Activated CD4-positive, alpha-beta T cell treated with anti-CD3 and anti-CD28 coated beads for 1 hour (primary cell): ENCODE measurements at places on chromosomes 5 and 9.

DNA sequence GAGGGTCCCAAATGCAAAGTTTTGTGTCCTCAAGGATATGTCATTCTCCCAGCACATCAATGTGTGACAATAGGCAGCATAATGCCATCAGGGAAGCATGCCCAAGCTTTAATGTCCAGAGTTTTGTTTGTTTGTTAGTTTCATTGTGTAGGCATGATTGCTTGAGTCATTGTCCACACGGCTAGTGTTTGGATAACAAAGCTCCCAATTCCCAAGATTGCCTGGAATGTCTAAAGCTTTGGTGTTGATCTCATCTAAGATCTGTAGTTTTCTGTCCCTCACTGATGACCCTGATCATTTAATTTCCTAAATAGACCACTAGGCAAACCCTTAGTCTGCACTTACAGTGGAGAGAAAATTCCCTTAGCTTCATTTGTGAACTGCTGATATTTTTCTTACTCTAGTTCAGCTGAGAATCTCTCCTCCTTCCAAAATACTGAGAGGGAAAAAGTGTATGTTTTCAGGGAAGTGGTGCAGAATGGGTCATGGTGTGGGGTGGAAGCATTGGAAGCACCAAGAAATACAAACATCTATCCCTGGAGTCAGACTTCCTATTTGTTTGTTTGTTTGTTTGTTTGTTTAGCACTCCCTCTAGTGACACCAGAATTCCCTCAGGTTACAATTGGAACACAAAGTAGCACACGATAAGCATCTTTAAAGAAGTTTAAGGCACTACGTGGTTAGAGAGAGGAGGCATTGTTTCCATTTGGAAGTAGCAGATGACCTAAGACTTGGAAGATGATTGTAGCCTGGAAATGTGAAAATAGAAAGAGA, 127.1 kb downstream of the PRDM6 start:
- DNase-seq = no peak

GRCh38 chr9:84297162-84297821, 43.3 kb downstream of the SLC28A3 start:
- DNase-seq = no peak

- no peak for DNase-seq
These were observed 14.5 kb downstream of the FBXW5 start for GRCh38 chr9:136930014-136930413.

GRCh38 chr5:16626696-16627264, 10.0 kb upstream of the RETREG1 start:
- no peak for DNase-seq

DNA sequence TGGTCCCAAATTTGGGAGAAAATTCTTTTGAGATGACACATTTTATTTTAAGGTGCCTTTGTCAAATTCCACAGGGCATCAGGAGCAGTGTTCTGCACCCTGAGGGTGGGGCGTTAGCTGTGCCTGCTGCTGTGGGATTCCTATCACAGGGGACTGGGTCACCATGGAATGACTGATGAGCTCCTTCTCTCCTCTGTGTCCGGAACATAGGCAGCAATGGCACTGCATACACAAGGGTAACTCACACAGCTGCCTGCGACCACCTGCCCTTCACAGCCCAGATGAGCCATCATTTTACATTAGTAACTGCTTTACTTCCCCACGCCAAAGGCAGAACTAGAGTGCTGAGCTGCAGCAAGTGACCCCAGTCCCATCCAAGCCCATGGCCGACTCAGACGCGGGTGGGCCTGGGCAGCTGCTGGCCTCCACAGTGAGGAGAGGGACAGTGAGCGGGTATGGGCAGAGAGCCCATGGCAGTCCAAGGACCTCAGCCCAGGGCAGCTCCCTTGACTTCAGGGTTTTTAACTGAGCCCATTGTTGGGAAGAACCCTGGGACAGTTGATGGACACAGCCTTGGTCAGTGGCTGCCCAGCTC, 93.7 kb downstream of the GADD45G start:
- DNase-seq = no peak

DNA sequence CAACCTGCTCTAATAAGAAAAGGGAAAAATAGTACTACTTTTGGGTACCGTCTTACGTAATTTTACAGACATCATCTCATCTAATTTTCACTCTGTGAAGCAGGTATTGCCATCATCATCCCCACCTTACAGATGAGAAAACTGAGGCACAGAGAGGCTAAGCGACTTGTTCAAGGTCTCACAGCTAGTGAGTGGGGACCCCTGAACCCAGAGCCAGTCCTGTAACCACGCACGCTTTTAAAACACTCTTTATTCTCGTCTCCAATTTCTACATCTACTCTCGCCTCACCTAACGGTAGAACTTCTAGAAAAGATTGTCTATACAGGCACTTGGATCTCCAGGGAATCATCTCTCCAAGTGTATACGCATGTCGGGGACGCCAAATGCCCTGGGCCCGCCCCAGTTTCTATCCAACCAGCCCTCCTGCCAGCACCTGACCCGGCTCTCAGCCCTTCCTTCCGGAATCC, 1.5 kb upstream of the TRAF1 start:
- no peak for DNase-seq

- DNase-seq = peak; percentile 50
These were observed 43.3 kb upstream of the NCS1 start for GRCh38 chr9:130128733-130129431.

GRCh38 chr5:174943785-174944184, 219.4 kb downstream of the MSX2 start:
- no peak for DNase-seq

GRCh38 chr9:1400983-1401382, 350.8 kb downstream of the DMRT2 start:
- DNase-seq = no peak

GRCh38 chr5:92548346-92548745, 1032.7 kb downstream of the NR2F1-AS1 start:
- no peak for DNase-seq

- DNase-seq = no peak
These were observed 12.0 kb upstream of the OLFM1 start for GRCh38 chr9:135075234-135076142.

GRCh38 chr5:60649288-60649917, 50.6 kb downstream of the DEPDC1B start:
- DNase-seq = no peak

DNA sequence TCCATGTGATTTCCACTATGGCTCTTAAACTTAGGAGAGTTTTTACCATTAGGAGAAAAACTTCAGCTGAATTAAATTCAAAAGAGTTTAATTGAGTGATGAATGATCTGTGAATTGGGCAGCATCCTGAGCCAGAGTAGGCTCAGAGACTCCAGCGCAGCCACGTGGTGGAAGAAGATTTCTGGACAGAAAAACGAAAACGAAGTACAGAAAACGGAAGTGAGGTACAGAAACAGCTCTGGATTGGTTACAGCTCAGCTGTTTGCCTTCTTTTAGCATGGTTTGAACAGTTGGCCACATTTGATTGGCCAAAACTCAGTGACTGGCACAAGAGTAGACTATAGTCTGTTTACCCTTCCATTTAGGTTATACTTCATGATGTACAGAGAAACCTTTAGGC, 69.2 kb upstream of the PLPP1 start:
- DNase-seq = no peak

- DNase-seq = no peak
These were observed 275.0 kb downstream of the NR2F1-AS1 start for GRCh38 chr5:93305984-93306383.

DNA sequence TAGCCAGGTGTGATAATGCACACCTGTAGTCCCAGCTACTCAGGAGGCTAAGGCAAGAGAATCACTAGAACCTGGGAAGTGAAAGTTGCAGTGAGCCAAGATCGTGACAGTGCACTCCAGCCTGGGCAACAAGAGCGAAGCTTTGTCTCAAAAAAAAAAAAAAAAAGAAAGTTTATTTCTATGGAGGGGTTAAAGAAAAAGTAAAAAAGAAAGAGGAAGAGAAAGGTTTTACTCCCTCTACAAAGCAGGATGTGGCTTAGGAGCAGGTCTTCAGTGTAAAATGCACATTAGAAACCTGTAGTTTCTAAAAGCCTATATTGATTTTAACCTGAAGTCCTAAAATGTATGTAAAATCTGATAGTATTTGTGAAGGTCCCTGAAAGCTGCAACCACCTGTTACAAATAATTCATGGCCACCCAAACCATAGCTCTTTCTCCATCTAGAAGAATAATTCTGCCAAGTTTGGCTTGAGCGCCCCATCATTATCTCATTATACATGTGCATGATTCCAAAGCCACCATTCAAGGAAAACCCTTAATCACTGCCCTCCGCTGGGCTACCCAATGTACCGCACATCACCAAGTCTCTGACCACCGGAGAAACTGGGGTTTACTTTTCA, 3.4 kb downstream of the FNBP1 start:
- no peak for DNase-seq

- no peak for DNase-seq
These were observed 170.1 kb downstream of the GOLPH3 start for GRCh38 chr5:32003981-32004380.

DNA sequence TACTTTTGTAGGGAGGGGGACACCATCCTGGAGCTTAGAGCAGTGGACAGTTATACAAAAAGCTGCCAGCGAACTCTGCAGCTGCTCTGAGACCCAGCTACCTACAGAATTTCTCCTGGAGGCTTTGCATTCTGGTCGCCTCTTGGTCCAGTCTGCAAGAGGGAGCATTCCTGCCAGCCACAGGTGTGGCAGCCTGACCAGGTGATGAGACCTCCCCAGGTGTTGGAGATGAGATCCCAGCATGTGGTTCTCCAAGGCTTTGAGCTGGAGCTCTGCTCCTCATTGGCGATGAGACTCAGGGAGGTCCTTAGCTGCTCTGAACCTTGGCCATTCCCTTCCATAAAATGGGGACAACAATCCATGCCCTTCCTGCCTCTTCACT, 69.3 kb downstream of the RGS3 start:
- no peak for DNase-seq

DNA sequence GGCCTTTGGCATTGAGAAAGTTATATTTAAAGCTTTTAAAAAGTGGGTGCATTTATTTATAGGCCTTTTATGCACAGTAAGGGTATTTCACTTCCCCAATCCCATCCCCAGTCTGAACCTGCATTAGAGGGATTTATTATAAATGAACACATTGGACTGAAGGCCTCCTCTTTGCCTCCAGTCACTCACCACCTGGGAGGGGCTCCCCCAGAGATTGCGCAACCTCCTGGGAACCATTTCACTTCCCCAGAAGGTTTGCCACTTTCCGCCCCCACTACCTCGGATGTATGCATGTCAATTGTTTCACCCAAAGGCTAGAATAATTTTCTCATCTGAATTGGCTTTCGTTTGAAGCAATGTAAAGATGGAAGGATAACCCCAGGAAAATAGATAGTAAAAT, 29.8 kb upstream of the VCAN start:
- DNase-seq = no peak

DNA sequence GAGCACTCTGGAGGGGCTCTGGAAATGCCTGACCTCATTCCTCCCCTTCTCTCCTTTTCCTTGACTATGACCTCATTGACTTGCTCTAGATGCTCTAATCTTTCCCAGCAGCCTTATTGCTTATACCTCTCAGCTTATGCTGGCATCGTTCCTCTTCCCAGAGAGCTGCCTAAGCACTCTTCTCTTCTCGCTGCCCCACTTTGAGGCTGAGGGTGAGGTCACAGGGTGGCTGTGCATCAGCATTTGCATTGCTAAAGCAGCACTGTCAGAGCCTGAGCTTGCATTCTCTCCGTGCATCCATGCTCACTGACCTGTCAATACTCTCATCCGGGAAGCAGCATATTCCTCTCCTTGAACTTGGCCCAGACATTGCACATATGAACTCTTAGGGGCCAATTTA, 96.4 kb upstream of the NTRK2 start:
- no peak for DNase-seq

- no peak for DNase-seq
These were observed 232.4 kb downstream of the ESM1 start for GRCh38 chr5:54753034-54753433.

DNA sequence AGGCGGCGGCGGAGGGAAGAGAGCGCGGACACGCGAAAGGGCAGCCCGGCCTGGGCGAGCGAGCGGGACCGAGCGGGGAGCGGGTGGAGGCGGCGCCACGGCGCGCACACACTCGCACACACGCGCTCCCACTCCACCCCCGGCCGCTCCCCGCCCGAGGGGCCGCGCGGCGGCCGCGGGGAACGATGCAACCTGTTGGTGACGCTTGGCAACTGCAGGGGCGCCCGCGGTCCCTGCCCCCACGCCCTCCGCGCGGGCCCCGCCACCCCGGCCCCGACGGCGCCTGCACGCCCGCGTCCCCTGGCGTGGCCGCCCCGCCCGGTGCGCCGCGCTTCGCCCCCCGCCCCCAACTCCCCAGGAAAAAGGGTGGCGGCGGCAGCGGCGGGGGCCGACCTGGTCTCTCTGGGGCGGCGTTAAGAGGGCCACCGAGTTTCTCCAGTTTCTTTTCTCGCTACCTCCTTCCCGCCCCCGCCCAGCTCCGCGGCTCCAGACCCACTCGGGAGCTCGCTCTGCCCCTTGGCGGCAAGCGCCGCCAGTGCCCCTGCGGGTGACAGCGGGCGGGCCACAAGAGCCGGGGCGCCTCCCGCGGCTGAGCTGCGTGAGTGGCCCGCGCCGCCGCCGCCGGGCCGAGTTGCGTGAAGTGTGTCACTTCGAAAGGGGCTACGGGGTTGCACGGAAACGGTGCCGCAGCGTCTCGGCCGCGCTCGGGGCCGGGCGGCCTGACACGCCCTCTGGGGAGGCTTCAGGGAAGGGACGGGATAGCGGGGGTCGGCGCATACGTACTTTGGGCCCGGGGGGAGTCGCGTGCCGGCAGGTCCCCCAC, at the start of gene NR3C1:
Gene NR3C1, minus strand, starts transcription at position 94 of the 823 bp plus-strand sequence. CDS start 2,847 bp downstream, outside the sequence.
- DNase-seq = peak; percentile 85

DNA sequence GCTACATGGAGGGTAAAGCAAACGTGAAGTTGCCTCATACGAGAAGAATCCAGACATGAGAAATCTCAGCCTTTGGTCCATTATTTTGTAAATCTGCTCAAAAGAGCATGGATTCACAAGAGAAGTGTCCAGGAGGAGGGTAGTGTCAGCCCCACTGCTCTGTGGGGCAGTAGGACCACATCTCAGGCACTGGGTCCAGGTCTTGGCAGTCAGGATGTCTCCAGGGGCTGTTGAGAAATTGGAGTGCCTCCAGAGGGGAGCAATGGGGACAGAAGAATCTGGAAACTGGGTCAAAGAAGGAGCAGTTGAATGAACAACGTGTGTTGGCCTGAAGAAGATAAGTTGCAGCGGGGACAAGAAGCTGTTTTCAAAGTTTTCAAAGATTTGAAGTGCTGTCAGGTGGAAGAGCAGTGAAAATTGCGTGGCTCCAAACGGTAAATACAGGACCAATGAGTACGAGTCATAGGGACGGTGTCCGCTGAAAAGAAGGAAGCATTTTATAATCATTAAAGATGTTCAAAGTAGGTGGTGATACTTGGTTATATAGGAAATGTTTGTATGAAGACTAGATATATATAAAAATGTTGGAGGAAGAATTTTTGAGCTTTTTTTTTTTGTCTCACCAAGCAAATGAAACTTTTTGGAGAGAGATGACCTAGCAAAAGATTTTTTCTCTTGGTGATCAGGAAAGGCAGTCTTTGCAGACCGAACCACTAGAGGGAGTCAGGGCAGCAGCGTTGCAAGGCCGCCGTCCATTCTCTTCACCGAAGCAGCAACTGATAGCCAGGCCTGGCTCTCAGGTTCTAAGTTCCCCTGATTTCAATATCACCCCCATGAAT, 57.1 kb upstream of the ZBED3 start:
- peak; percentile 31 for DNase-seq
